Activated gamma-delta T cell treated with anti-CD3 and anti-CD28 coated beads, Interleukin-2, amount 50 U/mL, for 16 hours (primary cell): ENCODE measurements at places on chromosomes 2 and 18.
A peak's percentile ranks its signal among the peaks of the same experiment; 100 is the strongest.

DNA sequence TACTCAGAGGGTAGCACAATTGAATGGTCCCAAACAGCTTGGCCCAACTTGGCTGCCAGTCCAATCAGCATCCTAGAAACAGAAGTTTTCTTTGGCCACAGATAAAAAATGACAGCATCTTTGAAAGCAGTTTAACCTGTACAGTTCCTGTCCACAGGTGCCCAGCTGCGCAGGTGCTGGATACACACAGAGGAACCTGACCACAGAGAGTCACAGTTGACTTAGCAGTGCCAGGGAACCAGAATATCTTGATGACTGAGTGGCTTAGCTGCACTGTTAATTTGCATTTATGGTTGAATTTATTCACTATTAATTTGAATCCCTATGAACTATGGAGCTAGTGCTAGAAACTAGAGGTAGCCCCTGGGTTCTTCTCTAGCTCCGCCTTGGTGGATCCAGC, 93.7 kb downstream of the TPGS2 start:
- no peak for DNase-seq

DNA sequence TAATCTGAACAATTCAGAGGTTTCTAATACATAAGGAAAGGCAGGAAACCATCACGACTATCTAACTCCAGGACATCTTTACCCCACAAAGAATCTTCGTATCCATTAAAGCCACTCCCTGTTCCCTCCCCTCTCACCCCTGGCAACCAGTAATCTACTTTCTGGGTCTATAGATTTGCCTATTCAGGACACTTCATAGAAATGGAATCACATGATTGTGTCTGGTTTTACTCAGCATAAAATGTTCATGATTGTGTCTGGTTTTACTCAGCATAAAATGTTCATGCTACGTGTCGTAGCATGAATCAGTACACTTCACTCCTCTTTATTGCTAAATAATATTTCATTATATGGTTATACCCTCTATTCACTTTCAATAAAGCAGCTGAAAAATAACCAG, 11.6 kb downstream of the FECH start:
- no peak for DNase-seq

- no peak for DNase-seq
These were observed 36.3 kb downstream of the PREPL start for GRCh38 chr2:44324971-44325426.

- DNase-seq = no peak
These were observed 100.3 kb upstream of the TFPI start for GRCh38 chr2:187654535-187654934.

GRCh38 chr2:105926960-105927678, 182.4 kb downstream of the NCK2 start:
- DNase-seq = peak; percentile 27

- no peak for DNase-seq
These were observed 12.2 kb upstream of the ZAP70 start for GRCh38 chr2:97701186-97701585.

- no peak for DNase-seq
These were observed 51.0 kb downstream of the TTC27 start for GRCh38 chr2:32678825-32679224.

DNA sequence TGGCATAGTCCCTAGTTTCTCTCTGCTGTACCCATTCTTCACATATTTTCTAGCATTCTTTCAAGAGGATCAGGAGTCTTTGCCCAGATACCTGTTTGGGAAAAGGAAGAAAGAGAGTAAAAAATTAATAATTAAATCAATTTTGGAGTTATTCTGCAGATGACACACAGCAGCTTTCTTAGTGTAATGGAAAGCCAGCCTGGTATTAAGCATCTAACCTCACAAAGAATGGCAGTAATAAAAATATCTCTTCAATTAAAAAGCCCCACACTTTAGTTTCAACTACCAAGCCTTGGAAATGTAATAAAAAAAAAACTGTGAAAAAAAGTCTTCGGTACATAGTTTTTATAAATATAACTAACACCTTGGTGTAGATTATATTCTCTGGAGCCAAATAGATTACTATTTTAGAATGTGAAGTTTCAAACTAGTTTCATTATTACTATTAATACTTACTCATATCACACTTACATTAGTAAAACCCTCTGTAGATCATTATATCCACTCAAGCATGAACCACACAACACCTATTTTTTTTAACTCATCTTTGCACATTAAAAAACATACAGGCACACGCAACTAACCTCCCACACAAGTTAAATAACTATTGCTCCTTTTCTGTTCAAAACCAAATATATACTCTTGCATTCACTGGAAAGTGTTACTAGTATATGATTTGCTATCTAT, 90.9 kb downstream of the GPD2 start:
- DNase-seq = no peak

- no peak for DNase-seq
These were observed 210.3 kb upstream of the RBMS1 start for GRCh38 chr2:160703648-160704585.

DNA sequence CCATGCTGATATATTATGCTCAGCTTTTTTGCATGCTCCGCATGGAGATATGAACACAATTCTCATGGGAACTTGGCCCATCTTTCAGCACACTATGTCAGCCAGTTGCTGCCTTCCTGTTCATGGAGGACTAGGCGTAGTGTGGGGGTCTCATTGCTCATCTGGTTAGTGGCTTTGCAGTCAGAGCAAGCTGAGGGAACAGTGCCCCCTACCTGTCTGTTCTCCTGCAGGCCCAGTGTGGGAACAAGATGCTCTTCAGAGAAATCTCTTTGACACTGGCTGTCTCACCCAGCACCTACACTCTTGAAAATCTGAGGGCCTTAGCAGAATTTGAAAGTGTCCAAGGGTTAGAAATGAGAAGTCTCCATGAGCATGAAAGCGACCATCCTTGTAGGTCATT, 47.1 kb downstream of the SPTBN1 start:
- no peak for DNase-seq

DNA sequence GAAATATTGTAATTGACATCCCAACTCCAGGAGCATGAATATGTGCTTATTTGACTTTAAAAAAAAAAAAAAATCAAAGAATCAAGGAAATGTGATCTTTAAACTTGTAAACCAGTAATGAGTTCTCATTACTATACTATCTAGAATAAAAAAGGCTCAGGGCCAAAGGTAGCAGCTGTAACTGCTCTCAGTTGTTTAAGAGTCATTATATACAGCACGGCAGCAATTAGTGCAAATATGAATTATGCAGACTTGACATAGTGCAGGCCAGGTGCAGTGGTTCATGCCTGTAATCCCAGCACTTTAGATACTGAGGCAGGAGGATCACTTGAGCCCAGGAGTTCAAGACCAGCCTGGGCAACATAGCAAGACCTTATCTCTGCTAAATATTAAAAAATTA, 125.7 kb upstream of the TTC39C start:
- DNase-seq = no peak

GRCh38 chr2:105912081-105912480, 167.4 kb downstream of the NCK2 start:
- no peak for DNase-seq

DNA sequence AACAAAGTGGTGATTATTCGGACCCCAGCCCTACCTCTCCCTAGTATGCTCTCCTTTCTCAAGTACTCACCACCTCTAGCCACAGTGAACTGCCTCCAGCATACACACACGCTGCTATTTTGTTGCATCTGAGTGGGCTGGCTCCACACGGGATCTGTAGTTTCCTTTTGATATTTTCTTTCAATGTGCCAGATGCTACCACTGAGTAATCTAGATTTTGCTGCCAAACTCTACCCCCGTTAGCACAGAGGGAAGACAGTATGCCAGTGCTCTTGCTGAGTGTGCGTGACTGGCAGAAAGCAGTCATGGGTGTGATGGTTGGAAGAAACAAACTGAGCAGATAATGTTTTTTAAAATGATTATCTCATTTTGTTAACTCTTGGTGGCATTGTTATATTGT, 11.6 kb downstream of the CFLAR start:
- DNase-seq = no peak

- DNase-seq = no peak
These were observed 385.1 kb downstream of the STK39 start for GRCh38 chr2:167862296-167862695.

- no peak for DNase-seq
These were observed 45.6 kb downstream of the PAIP2B start for GRCh38 chr2:71181316-71181715.

DNA sequence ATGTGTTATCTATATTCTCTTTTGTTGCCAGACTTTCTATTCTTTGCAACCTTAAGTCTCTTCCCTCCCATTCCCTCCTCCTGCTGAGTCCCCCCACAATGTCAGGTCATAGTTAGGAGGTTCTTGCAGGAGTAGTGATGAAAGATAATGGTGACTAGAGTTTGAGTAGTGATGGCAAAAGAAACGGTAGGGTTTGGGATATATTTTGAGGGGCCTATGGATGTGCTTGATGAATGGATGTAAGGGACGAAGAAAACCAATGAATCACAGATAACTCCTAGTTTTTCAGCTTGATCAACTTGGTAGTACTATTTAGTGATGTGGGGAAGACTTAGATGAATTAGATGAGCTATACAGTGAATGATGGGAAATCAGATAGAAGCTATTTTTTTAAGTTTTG, 21.0 kb downstream of the EML4 start:
- no peak for DNase-seq

DNA sequence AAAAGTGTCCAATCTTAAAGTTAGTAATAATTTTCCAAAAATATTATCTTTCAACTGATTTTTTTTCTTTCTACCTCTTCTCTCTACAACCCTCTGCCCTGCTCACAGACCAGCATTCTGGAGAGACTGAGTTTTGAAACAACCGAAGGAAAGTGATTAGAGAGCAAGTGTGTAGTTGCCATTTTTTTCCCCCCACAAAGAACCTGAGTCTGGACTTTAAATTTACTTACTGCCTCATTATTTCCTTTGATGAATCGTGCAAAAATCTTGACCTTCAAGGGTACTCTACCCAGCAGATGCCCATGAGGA, 63.4 kb upstream of the NEUROD1 start:
- DNase-seq = no peak

DNA sequence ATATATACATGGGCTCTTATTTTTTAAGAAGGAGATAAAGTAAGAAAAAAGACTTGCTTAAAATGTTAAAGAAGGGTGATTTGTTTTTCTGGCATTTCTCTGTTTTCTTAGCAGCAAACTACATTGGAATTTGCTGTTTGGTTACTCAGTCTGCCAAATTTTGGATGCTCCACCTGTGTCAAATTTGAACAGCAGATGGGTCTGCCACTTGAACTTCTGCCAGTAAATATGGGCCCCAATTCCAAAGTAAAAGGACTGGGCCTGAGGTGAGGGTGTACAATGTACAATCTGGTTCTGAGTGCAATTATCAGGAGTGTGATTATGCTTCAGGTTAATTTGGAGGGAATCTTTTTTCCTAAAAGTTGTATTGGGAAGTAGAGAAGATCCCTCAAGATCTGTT, 794.5 kb downstream of the DSC3 start:
- no peak for DNase-seq

DNA sequence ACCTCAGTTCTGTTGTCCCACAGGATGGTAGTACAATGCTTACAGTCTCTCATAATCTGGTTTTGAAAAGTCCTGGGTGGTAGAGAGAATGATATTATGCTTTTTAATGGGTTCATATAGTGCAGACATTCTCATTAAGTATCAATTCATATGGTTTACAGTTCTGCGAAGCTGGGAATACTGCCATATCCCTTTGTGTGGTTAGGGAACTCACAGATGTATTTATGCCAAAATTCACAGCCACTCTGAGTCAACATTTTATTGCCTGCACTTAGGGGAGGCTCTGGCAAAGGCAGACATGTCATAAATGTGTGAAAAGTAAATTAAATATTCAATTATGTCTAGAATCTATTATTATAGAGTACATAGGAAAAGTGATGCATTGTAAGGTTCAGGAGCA, 808.2 kb downstream of the SUCLG1 start:
- no peak for DNase-seq

DNA sequence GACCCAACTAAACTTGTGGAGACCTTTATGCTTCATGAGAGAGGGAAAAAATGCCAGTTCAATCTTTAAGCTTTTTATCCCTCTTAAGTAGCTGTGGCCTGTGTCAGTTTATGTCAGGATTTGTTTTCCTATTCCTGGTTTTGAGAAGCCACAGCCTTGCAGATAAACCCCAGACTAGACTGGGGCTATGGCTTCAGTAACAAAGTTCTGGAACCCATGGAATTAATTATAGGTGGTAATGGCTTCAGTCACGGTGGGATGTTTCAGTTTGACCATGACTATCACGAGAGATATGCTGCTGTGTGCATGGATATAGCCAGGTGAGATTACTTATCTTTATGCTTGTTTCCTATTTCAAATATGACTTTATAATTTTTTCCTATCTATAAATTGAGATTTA, 134.8 kb downstream of the RAPGEF4 start:
- DNase-seq = no peak

DNA sequence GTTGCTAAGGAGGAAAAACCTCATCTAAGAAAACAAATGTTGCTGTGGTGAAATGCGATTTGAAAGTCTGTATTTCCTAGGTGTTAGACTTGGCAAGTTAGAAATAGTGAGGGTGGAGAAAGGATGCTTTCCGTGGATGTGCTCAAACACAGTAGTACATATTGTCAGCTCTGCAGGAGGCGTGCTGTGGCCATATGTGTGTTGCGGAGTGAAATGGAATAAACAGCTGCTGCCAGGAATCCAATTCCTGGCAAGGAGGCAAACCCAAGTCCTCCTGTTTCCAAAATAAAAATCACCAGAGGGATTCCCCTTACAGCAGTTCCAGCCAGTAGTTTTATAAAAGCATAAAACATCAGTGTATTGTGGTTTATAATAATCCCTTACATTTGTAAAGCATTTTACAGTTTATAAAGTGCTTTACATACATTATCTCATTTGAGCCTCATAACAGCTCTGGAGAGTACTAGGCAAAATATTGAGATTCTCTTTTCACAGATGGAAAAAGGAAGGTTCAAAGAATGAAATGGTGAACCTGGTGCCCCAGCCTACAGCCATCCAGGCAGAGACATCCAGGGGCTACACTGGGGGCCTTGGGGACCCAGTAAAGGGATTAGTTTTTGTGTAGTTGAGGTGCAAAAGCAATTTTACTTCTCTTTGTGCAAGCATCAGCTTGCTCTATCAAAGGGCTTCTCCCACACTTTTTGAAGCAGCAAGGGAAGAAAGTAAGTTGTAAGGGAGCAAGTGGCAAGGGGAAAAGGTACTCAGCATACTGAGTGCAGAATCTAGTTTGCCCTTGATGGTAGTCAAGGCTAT, 206.0 kb downstream of the AGPS start:
- DNase-seq = no peak

GRCh38 chr2:196012314-196012713, 56.3 kb downstream of the DNAH7 start:
- DNase-seq = no peak
